Nephron progenitor cell (in vitro differentiated cells): ENCODE measurements at places on chromosomes 2 and 18.

DNA sequence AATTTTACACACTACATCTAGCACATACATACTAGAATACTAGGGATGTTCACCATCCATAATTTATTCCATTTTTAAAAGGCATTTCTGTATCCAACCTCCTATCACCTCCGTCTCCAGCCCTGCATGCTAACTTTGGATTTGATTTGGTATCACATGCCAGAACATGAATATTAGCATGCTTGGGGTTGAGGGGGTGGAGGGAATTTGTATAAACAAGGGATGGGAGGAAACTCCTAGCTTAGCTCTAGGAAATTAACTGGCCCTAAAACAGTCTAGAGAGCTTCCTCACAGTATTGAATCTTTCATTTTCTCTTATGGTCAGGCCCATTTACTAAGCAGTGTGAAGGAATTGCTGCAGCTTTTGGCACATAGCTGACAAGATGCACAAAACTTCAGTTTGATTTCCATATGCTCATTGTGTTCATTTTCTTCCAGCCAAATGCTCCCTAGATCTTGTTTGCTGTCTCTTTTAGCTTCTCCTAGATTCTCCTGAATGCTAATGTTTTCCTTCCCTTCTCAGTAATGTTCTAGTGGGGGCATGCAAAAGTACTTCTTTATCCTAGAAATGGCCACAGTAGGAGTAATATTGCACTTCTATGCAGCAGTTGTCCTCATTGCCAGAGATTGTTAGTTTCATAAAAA is 135.2 kb downstream of the VWC2L start:
- DNase-seq = no peak

DNA sequence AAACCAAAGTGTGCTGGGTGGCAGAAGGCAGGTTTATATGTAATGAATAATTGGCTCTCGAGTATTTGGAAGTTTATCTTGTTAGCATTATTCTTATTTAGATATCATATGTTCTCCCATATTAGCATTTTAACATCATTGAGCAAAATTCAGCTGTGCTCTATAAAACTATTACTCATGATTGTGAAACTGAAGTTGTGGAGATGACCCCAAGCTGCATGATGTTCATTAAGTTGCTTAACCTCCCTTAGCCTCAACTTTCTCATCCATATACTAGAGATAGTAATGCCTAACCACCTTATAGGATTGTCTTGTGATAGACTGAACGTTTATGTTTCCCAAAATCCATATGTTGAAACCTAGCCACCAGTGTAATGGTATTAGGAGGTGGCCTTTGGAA is 346.3 kb downstream of the SATB2 start:
- DNase-seq = no peak

GRCh38 chr2:170966648-170967396 is 37.8 kb downstream of the GORASP2 start:
- peak; percentile 21 for DNase-seq

- no peak for DNase-seq
These were observed 90.3 kb upstream of the TFPI start for GRCh38 chr2:187644486-187644885.

GRCh38 chr2:172596776-172597175 is 40.9 kb downstream of the PDK1 start:
- DNase-seq = no peak

- no peak for DNase-seq
These were observed 152.8 kb downstream of the PIK3C3 start for GRCh38 chr18:42107691-42108450.

DNA sequence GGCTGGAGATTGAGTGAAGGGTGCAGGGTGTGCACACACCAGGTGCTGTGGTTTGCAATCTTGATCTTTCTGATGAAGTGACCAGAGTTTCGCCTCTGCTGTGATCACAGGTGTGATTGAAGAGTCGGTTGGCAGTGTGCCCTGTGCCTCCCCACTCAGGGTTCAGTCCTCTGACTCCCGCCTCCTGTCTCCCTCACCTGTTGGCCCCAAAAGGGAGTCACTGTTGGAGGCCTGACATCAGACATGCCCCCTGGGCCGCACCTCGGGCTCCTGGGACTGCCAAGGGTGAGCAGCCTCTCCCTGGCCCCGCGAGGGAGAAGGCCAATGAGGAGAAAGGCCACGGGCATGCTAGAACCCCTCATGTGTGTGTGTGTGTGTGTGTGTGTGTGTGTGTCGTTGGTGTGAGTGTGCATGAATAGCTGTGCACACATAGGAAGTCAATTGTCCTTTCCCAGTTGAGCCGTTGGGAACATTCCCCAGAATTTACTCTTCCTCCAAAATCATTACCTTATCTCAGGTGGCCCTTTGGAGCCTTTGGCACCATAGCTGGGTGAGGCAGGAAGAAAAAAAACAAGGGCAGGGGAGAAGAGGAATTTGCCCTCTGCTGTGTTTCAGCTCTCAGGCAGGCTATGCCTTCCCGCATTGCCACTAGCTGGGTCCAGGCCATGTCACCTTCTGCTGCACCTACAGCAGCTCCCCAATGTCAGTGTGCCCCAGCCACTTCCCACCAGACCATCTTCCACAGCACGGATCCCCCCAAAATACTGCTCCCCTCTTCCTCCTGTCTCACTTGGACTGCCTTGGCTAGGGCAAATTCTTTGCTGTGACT is 78.1 kb upstream of the LAPTM4A start:
- no peak for DNase-seq

DNA sequence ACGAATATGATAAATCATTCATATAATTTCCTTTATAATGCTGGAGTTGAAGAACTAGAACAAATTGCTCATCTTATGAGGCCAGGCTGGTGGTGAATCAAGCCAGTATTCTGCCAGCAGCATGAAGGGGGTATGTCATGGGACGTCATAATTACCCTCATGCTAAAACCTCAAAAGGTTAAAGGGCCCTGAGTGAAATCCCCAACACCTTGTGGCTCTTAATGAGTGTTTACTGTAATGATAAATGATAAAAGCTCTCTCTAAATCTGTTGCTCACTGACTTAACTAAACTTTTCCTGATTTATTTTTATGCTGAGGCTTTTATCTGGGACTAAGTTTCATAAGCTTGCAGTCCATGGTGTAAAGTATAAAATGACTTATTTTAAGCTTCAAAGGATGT is 18.3 kb upstream of the NEDD4L start:
- no peak for DNase-seq

DNA sequence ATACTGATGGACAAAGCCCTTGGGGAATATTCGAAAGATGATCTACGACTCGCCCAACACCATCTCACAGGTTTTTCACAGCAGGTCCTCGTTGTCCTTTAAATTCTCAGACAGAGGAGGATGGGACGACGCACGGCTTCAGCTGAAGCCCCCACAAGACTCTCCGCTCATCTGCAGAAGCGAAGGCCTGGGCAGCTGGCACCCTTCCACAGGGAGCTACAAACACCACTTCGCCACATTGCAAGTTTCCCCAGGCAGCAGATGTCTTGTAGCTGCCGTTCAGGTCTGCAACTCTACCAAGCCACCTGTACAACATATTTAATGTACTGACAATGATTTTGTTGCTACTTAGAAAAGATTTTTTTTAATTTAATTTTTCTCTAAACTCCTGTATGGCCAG is 642.9 kb downstream of the ZEB2 start:
- DNase-seq = no peak

- DNase-seq = no peak
These were observed 52.0 kb downstream of the ARL4C start for GRCh38 chr2:234444893-234445292.

DNA sequence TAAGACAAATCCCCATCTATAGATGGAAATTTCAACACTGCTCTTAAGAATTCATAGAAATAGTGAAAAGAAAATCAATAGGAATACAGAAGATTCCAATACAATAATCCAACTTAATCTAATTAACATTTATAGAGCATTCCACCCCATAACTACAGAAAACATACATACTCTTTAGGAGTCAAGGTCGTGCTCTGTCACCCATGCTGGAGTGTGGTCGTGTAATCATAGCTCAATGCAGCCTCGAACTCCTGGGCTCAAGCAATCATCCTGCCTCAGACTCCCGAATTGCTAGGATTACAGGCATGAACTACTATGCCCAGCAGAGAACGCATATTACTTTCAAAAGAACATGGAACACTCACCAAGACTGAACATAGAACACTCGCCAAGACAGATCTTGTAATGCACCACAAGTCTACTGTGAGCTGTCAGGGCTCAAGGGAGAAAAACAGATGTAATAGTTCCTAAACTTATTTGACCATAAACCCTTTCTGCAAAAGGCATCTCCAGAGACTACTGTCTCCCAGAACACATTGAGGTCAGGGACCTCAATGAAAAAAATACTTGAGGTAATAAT is 14.1 kb downstream of the MEMO1 start:
- DNase-seq = no peak

DNA sequence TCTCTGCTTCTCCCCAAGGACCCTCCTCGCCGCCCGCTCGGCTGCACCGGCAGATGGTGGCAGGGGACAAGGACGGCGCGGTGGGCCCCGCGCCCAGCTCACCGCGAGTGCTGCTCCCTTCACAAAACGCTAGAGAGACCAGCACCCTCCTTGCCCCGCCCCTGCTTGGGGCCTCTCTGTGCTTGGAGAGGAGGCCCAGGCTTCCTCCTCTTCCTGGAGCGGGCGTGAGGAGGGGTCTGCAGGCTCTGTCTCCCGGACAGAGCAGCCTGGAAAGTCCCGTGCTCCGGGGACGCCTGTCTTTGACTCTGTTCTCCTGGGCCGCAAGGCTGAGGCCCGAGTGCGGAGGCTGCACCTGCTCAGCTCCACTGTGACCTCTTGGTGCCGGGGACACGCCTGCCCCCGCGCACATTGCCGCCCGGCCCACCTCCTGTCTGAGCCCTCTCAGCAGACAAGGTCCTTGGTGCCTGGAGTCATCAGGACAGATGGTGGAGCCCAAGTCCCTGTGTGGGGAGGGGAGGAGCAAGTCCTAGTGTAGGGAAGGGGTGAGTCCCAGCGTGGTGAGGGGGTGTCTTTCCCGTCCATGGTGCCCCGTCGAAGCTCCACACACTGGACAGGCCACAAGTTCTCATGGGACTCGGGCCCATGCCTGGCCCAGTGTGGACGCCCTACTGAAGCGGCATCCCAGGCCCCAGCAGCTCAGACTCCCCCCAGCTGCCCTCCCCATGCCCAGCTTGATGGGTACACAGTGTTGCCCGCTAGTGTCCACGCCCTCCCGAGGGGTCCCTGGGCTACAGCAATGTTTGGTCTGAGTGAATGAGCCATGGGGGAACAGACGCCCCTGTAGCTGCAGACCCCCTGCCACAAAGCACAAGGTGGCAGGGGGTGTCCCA is 33.8 kb downstream of the RTP5 start:
- no peak for DNase-seq
